Stimulated activated CD8-positive, alpha-beta memory T cell treated with anti-CD3 and anti-CD28 coated beads, Interleukin-4, amount 100 ng/mL, for 1 hour (primary cell): ENCODE measurements at places on chromosomes 11 and 22.

- peak; percentile 26 for DNase-seq
These were observed 1.1 kb upstream of the GNB1L start for GRCh38 chr22:19855504-19856409.

- no peak for DNase-seq
These were observed 14.1 kb downstream of the TMPRSS13 start for GRCh38 chr11:117914991-117915618.

DNA sequence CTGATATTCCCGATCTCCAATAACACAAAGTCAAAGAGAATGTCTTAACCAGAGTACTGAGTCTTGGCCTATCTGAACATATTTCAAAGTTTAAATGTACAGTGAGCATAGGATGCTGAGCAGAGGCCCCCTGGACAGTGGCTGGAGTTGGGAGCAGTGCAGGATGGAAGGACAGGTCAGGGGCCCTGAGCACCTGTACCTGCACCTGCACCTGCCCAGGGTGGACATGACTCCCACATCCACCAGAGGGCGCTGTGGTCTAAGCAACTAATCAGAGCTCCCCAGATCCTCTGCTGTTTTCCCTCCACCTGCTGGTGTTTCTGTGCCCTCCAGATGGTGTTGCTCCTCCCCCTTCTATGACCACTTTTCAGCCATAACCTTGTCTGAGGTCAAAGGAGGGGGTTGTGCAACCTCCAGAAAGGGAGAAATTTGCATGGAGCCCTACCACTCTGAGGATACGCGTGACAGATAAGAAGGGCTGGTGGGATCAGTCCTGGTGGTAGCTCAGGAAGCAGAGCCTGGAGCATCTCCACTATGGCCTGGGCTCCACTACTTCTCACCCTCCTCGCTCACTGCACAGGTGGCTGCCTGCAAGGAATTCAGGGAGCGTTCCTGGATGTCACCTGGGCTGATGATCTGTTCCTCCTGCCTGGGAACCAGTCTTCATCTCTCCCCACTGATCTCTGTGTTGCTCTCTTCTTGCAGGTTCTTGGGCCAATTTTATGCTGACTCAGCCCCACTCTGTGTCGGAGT is 49.1 kb upstream of the VPREB1 start:
- DNase-seq = peak; percentile 76

GRCh38 chr11:82814379-82814778 is 80.7 kb upstream of the FAM181B start:
- DNase-seq = no peak

- no peak for DNase-seq
These were observed 90.5 kb upstream of the XKR3 start for GRCh38 chr22:16915701-16916100.

DNA sequence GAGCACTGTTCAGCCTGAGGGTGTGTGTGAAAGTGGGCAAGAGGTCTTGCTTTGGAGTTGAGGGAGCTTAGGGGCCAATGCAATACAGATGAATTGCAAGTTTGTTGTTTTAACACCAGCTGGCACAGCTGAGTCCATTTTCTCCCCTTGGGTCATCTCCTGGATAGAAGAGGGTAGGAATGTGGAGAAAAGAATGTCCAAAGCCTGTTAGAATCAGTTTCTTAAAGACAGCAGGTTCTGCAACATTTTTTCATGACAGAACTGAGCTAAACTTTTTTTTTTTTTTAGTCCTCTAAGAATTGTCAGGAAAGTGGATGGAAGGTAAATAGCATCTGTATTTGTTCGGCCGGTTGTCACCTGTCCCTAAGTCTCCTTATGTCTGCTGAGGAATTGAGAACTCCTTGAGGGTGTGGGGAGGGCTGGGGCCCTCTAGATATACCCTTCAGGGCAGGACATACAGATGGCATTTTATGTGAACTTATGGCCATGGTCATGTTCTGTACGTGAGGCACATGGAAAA is 211.1 kb upstream of the CADM1 start:
- DNase-seq = no peak

DNA sequence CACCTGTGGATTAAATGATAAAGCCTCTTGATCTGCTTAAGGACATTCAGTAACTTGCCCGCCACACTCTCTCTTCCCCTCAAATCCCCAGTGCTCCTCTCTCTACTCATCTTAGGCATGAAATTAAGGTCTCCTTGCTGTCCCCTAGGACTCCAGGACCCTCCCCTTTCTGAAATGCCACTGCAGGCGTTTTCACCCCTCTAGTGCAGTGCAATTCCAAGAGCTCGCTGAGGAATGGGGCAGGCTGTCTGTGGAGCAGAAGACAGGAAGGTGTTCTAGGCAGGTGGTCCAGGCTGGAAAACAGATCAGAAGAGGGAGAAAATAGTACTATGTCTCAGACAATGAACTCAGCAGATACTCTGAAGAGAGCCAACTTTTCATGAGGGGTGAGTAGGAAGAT is 55.8 kb upstream of the ARHGAP42 start:
- DNase-seq = no peak

- no peak for DNase-seq
These were observed 15.1 kb downstream of the SYNGR1 start for GRCh38 chr22:39364714-39365491.

- DNase-seq = no peak
These were observed 32.0 kb upstream of the LINC01488 start for GRCh38 chr11:69449320-69450063.

DNA sequence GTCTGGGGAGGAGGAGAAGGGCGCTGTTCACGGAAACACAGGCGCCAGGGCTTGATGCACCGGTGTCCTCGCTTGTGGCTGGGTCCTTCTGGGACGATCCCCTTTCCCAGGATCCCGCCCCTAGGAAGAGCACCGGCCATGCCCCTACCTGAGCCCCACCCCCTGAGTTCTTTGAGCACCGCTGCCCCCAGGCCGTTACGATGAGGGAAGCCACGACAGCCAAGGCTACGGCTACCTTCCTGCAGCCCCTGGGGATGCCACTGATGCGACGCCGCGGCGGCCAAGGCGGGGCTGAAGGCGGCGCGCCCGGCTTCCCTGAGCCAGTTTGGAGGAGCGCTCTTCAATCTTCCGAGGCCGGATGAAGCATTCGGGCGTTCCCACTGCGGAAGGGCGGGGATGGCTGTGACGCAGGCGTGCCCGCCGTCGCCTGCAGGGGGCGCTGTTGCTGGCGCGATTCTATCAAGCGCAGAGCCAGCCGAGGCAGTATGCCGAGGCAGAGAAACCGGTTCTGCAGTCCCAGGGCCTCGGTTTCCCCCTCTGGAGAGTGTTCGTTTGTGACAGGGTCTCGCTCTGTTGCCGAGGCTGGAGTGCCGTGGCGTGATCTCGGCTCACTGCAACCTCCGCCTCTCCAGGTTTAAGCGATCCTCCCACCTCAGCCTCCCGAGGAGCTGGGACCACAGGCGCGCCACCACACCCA is 9.7 kb upstream of the NEFH start:
- DNase-seq = peak; percentile 8
